Activated CD4-positive, alpha-beta T cell treated with anti-CD3 and anti-CD28 coated beads for 36 hours (primary cell): ENCODE measurements at places on chromosomes 2 and 18. TPM values are rescaled to one million over a fixed set of nuclear protein-coding genes. Genes with fewer than 3 reads are reported as not detected.

GRCh38 chr2:60028849-60029565, 524.4 kb downstream of the BCL11A start:
- H3K27ac ChIP-seq = no peak overlapping the region
- H3K36me3 ChIP-seq = no peaks in the 10 kb centered on the region
- peaks cover 6% of the 10 kb centered on the region for H3K4me1 ChIP-seq
- no peak overlapping the region for H3K4me3 ChIP-seq
- DNase-seq = no peak

- no peaks in the 10 kb centered on the region for H3K36me3 ChIP-seq
- no peaks in the 10 kb centered on the region for H3K4me1 ChIP-seq
- H3K27ac ChIP-seq = no peak overlapping the region
- H3K27me3 ChIP-seq = no peaks in the 10 kb centered on the region
- DNase-seq = no peak
Measured at GRCh38 chr2:54928719-54929118, 121.5 kb downstream of the RTN4 start.

GRCh38 chr2:584863-585823, 92.1 kb downstream of the TMEM18 start:
- H3K4me1 ChIP-seq = peaks cover 12% of the 10 kb centered on the region
- H3K36me3 ChIP-seq = no peaks in the 10 kb centered on the region
- H3K27me3 ChIP-seq = peaks cover 7% of the 10 kb centered on the region
- H3K27ac ChIP-seq = peak overlapping the region; percentile 4
- peak; percentile 65 for DNase-seq

Gene C2orf15
- 1.1 TPM for total RNA-seq

GRCh38 chr2:159326569-159327255, 40.2 kb upstream of the WDSUB1 start:
- H3K4me3 ChIP-seq = no peak overlapping the region
- H3K4me1 ChIP-seq = no peaks in the 10 kb centered on the region
- no peaks in the 10 kb centered on the region for H3K27me3 ChIP-seq
- H3K27ac ChIP-seq = no peak overlapping the region

- no peaks in the 10 kb centered on the region for H3K27me3 ChIP-seq
- no peak overlapping the region for H3K4me3 ChIP-seq
- H3K27ac ChIP-seq = no peak overlapping the region
- peaks cover 8% of the 10 kb centered on the region for H3K4me1 ChIP-seq
- DNase-seq = no peak
Measured at GRCh38 chr2:187475499-187476248, 27.6 kb upstream of the CALCRL start.

GRCh38 chr2:235135990-235136561, 184.3 kb downstream of the SH3BP4 start:
- H3K27me3 ChIP-seq = peaks cover 18% of the 10 kb centered on the region
- no peak overlapping the region for H3K27ac ChIP-seq
- peak; percentile 75 for DNase-seq
- no peaks in the 10 kb centered on the region for H3K36me3 ChIP-seq
- no peak overlapping the region for H3K4me3 ChIP-seq

DNA sequence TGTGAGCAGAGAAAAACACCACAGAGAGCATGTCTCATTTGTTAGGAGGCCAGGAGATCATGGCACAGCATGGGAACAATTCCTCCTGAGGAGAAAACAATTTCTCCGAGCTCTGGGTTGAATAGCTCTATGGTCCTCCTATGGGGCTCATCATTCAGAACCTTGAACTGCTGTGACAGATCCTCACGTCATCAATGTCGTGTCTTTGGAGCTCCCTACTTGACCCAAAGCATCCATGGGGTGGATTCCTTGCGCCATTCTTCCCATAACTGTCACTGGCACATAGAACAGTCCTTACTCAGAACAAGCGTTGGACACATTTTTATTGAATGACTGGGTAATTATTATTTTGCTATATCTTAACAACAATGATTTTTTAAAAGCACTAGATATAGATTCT, 15.8 kb upstream of the TCF4 start:
- no peaks in the 10 kb centered on the region for H3K36me3 ChIP-seq
- DNase-seq = no peak
- no peak overlapping the region for H3K4me3 ChIP-seq
- H3K27ac ChIP-seq = no peak overlapping the region
